ENCODE measurements at places on chromosomes 7 and 10.

DNA sequence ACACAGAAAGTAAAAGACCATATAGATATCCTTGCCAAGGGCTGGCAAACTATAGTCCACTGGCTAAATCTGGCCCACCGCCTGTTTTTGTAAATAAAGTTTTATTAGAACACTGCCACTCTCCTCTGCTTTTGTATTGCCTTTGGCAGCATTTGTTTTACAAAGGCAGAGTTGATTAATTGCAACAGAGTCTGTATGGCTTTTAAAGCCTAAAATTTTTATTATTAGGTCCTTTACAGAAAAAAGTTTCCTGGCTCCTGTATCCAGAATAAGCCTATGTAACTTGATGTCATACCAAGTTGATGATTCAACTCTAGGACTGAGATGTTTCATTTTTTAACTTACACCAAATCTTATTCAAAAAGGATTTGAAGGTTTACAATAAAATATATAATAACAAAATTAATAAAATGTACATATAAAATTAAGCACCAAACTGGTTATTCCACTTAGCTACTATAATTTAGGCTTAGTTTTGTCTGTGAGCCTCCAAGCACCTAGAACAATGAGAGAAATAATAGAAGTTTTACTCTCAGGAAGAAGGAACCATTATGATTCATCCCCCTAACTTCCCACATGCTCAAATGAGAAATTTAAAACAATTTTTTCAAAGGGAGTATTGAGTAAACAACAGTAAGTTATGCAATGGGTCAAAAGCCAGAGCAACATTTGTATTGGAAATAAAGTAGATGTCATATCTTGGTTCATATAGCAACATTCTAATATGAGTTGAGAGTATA, 31.9 kb downstream of the CPED1 start:
- no peak for DNase-seq

DNA sequence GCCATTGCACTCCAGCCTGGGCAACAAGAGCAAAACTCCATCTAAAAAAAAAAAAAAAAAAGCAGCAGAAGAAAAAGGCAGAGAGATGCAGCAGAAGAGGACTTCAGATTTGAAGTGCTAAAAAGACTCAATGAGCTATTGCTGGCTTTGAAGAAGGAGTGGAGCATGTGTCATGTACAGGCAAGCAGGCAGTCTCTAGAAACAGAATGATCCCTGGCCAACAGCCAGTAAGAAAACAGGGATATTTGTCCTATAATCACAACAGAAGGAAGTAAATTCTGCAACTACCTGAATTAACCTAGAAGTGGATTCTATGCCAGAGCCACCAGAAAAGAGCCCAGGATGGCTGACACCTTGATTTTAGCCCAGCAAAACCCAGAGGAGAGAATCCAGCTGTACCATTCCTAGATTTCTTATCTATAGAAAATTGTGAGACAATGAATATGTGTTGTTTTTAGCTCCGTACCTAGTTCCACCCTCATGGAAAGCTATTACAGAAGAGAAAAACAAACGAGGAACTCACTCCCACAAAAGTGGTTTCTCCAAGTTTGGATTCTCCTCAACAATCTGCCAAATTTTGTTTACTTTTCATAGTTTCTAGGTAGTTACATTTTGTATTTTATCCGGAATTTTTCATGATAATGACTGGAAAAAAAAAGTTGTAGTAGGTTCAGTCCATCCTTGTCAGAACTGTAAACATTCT, 198.2 kb upstream of the GNAI1 start:
- DNase-seq: no peak

GRCh38 chr10:123129618-123130271, 6.0 kb upstream of the HMX3 start:
- no peak for DNase-seq

GRCh38 chr7:71364551-71364950, 232.6 kb downstream of the GALNT17 start:
- DNase-seq: no peak

DNA sequence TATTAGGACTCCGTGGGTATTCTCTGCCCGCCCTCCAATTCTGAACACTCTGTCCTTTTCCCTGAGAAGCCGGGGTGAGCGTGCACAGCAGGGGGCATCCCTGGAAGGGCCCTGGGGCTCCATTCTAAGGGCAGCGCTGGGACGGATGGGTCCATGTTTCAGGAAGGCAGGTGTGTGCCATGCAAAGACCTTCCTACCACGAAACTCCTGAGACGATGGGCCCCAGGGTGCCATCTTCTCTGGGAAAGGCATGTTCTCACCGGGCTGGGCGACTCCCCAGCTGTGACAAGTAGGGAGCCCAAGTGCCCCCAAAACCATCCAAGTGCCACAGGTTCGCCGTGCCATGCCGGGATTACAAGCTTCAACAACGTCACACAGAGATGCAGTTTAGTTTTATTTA, 256.7 kb downstream of the DNAJB6 start:
- DNase-seq: no peak

GRCh38 chr10:7485244-7485556, 74.4 kb upstream of the SFMBT2 start:
- no peak for DNase-seq

DNA sequence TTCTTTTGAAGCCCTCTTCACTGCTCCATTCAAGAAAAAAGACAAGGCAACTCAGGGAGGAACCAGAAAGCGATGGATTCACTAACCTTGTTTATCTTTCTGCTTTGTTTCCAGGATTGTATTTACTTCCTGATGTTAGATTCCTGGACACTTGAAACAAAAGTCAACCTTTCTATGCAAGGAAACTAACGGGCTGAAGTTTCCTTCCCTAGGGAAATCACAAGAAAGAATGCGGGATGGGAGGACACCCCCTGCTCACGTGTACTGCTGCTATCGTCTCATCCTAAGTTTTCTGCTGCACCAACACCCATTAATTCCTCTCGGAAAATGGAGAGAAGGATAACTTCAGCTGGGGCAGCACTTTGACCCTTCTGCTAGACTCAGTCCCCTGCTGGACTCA, 50.3 kb downstream of the ELMO1 start:
- DNase-seq: no peak

- DNase-seq: no peak
These were observed 97.6 kb downstream of the KIAA1217 start for GRCh38 chr10:24306507-24306875.

- no peak for DNase-seq
These were observed 154.9 kb upstream of the C7orf33 start for GRCh38 chr7:148435715-148436114.

DNA sequence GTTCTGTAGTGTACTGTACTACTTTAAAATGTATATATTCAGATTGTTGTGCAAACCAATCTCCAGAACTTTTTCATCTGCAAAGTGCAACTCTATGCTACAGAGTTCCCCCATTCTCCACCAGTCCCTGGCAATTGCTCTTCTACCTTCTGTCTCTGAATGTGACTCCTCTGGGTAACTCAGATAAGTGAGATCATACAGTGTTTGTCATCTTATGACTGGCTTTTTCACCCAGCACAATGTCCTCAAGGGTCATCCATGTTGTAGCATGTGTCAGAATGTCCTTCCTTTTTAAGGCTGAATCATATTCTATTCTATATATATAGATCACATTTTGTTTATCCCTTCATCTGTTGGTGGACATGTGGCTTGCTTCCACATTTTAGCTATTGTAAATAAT, 10.8 kb downstream of the SLIT1 start:
- DNase-seq: no peak

DNA sequence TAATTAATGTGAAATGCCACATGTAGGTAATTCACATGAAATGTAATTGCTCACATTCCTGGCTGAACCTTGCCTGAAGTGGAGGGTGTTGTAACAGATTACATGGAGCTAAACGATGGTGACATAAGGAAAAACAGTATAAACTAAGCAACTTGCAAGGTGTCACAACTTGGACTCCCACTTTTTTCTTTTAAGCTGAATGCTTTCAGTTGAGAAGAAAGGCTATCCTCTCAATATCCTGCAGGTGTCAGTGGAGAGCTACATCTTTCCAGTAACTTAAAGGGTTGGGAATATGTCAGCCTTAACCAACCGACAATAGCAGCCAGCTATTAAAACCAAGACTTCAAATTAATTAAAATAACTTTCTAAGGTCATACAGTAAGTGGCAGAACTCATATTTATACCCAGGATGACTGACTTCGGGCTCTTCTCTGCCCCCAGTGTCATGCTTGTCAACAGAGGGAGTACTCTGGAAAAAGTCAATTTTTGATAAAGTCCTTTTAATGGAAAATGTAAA, 33.7 kb downstream of the NRBF2 start:
- DNase-seq: peak; percentile 89

- peak; percentile 80 for DNase-seq
These were observed 2.3 kb downstream of the KLF6 start for GRCh38 chr10:3782451-3783315.

DNA sequence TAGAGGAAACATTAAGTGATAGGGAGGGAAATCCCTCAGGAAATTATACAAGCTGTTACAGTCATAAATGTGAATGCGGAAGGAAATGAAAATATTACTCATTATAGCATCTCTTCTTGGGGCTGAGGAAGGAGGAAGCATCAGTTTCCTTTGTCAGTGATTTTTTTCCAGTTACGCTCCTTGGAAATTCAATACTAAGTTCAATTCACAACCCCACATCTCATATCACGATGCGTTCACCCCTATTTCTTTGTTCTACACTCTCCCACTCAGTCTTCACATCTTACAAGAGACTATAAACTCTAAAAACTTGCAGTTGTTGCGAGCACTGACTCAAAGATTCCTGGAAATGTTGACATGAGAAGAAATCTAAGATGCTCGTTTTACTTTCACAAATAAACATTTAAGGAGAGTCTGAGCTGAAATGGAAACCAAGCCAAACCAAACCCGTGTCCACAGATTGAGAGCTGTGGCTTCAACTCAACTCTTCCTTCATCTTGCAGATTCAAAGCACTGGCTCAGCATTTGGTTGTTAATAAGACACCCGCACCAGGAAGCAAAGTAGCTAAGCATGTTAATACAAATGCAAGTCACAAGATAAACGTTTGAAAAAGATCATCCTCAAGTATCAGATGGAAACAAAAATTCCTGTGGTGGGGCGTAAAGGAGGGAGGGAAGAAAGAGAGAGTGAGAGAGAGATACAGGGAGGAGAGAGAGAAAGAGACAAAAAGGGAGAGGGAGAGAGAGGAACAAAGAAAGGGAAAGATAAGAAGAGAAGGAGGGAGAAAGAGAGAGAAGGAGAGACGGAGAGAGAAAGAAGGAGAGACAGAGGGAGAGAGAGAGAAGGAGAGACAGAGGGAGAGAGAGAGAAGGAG, 150.0 kb upstream of the RSU1 start:
- no peak for DNase-seq

GRCh38 chr7:143243111-143243510, 20.1 kb upstream of the GSTK1 start:
- no peak for DNase-seq

DNA sequence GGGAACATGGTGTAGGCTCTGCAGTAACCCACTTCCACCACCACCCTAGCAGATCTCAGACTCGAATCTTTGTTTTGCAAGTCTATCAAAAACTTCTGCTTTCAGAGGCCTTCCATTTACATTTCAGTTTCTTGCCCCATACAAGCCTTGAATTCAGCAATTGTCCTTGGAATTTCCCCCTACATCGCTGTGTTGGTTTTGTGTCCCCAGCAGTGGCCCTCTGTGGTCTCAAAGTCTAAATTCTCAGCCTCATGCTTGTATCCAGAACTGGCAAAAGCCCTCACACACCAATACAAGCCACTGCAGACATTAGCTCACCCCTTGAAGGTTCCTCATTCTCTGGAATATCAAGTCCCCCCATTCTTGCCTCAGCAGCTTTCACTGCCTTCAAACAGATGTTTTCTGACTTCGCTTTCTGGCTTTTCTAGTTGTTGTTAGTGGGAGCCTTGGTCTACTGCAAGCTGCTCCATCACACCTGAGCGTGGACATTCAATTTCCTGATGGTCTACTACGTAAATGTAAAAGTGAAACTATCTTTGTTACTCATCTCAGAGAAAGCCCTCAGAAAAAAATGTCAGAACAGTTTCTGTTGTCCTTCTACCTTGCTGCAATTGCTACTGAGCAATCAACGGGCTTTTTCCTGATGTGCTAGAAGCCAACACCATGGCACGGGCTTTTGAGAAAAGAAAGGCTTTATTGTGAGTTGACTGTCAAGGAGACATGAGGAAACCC, 1.8 kb upstream of the NUB1 start:
- DNase-seq: no peak

DNA sequence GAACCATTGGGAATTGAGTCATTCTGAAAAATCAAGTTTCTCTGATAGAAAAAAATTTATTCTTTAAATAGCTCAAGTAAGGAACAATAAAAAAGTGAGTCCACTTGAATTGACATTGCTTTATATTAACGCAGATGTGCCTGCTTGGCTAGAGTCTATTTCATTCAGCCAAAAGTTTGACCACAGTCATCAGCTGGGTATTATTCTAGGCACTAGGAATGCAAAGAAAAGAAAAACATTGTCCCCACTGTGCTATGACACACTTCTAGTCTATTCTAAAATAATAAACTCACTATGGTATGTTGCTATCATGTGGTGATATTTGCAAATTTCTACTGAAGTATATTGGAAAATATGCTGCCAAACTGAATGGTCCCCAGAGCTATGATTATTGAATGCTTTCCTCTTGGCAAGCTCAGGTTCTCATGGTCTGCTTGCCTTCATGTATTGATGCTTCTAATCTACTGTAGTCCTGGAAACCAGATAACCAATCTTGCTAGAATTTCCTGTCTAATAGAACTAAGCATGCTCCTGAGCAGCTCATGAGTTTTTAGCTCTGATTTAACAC, 8.3 kb downstream of the SFRP4 start:
- no peak for DNase-seq

GRCh38 chr7:130921391-130922180, 187.6 kb upstream of the KLF14 start:
- no peak for DNase-seq

DNA sequence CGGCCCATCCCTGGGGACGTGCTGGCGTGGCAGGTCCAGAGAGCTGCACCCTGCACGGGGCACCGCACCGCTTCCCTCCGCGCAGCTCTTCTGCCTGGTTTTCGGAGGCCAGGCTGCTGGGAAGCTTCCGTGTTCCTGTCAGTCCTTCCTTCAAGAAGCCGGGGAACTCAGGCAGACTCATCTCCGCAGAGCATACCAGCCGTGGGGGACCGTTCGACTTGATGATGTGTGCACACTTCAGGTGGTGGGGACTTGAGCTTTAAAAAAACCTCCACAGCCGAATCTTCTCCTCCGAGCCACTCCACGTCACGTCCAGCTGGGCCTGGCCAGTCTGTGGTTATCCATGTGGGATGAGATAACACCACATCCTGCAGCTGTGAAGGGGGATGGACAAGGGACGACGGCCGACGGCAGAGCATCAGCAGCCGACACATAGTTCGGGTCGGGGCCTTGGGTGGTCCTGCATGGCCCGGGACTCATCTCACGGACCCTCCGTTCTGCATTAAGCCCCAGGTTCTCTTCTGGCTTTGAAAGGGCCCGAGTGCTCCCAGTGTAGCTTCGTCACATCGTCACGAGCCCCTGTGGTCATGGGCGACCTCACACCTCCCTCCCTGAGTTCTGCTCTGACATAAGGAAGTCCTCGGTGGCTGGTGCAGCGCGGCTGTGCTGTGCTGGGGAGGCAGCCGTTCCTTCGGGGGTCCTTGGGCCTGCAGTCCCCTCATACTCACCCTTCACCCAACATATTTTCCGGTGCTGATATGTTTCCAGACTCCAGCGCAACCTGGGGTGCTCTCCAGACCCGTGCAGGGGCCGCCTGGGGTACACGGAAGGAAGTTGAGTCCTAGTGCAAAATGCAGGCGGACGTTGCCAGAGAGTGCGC, 4.5 kb upstream of the BHLHA15 start:
- DNase-seq: no peak
